ENCODE measurements at places on chromosomes 5 and 9.

DNA sequence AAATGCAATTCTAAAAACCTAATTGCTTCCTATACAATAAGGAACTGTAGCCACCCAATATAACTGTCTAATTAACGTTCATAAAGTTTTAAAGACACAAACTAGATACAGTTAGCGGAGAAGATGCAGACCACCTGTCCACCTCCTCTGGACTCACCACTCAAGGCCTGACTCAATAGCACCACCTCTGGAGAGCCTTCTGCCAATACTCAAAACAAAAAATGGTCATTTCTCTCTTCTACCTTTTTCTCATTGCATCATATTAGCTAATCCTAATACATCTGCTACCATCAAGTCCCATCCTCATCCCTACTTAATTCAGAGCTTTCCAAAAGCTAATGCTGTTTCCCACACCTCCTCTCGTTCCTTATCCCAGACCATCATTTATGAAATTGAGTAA lies 159.9 kb downstream of the MLLT3 start:
- DNase-seq = no peak

DNA sequence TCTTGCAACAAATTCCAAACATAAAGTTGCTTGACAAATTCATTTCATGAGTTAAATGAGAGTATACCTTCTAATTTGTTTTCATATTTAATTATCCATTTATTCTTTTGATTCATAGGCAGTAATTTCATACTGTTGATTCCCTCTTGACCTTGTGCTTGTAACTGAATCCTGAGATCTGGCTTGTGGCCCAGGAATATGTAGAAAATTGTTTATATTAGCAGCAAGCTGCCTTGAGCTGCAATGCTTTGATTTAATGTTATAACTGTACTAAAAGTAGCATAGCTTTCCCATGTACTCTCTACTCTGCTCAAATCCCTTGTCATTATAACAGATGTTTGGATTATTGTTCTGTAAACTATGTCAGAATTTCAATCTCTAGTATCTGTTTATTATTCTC lies 780.7 kb downstream of the NR2F1-AS1 start:
- DNase-seq = no peak

GRCh38 chr5:122515709-122516431 lies 203.8 kb downstream of the SNCAIP start:
- DNase-seq = no peak

DNA sequence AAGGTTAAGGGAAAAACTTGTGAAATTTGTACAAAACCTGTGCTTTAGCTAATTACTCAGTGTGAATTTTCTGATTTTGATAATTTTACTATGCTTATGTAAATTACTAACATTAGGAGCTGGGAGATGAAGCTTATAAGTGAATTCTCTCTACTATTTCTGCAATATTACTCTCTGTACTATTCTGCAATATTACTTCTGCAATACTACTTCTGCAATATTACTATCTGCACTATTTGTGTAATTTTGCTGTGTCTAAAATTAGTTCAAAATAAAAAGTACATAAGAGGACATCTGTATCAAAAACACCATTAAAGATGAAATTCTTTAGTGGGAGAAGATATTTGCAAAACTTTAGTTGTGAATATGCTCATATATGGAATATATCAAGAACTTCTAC lies 62.9 kb downstream of the C9 start:
- DNase-seq = no peak

DNA sequence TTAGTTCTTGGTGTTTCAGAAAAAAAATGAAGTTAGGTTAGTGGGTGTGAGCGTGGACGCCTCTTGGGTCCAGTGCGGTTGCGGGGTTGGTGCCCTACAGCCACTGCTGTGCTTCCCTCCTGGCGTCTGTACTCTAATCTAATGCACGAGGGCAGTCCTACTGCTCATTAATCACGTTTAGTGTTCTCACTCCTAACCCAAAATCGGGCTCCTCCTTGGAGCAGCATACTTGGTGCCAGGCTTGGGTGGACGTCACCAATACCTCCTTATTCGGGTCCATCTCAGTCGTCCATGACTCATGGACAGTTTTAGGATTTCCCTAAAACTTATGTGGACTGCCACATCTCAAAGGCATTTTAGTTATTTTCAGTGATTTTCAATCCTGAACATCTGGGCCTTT lies 41.6 kb downstream of the TRIO start:
- DNase-seq = no peak

- no peak for DNase-seq
Observed at GRCh38 chr5:146948666-146949065, 70.1 kb upstream of the PPP2R2B start.

GRCh38 chr9:90808398-90808797 lies 6.8 kb downstream of the SYK start:
- no peak for DNase-seq

DNA sequence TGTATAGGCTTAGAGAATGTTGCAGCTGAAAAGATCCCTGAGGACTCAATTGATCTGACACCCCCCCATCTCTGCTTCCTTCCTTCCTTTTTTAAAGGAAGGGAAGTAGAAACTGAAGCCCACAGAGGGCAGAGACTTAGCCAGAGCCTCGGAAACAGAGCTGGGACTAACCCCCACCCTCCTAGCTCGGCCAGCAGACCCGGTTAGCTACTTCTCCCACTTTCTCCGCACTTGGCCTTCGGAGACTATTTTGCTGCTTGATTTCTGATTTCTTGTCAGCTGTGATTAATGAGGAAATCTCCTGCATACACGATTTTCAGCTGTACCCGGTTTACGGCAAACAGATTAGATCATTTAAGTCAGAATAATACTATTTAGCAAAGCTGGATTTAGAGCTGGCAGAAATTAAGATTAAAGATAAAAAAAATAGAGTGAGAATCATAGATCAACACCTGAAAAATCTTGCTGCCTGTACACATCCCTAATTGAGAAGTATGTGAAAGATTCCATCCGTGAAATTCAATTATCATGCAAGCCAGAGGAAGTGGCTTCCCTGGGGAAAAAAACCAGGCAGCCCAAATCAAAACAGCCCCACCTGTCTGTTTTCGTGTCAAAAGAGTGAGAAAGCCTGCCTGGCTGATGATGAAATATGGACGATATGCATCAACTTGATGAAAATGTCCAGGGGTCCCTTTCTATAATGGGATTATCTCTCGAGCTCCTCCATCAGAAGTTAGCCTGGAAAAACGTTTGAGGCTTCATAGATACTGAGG lies 159.5 kb upstream of the SHB start:
- DNase-seq = no peak

GRCh38 chr5:135821061-135821801 lies 13.2 kb upstream of the SLC25A48 start:
- DNase-seq = no peak

- DNase-seq = no peak
Observed at GRCh38 chr9:107460153-107461023, 29.2 kb downstream of the KLF4 start.

GRCh38 chr9:76756941-76757673 lies 7.1 kb upstream of the PCA3 start:
- DNase-seq = no peak

GRCh38 chr5:86625148-86625547 lies 7.4 kb downstream of the COX7C start:
- DNase-seq = no peak

- no peak for DNase-seq
Observed at GRCh38 chr5:151743530-151743929, 14.9 kb downstream of the ATOX1 start.

DNA sequence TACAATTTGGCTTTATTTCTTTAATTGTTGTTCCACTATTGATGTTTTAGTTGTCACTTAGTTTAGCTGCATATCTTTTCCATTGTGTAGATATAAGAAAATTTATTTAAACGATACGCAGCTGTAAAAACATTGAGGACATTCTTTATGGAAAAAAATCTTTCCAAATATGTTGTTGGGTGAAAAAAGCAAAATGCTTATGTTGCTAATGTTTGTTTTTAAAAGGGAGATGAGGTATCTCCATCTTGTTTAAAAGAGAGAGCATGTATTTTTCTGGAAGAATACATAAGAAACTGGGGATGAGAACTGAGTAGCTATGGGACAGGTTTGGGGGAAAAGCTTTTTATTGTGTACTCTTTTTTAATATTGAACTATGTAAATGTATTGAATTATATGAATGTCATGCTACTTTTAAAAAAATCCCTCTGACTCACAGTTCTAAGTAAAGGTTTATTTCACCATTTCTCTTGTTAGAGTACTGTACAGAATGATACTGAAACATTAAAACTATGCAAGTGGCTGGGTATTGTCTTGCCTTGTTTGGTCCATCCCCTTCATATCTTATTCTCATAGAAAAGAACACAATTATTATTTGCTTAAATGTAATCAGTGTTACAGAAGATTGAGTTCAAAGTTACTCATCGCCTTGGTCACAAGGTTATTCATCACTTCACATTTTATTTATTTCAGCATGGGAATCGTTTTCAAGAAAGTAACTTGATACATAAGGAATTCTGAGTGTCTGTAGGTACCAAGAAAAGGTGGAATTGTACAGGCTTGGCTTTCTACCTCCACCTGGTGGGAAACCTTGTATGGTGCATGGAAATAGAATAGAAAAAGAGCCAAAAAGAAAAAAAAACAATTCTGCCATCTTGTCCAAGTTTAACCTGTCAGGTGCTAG lies 85.8 kb downstream of the RIC1 start:
- DNase-seq = no peak

- DNase-seq = no peak
Observed at GRCh38 chr5:438481-438981, 4.4 kb upstream of the EXOC3 start.

- no peak for DNase-seq
Observed at GRCh38 chr5:32297181-32298058, 15.3 kb downstream of the MTMR12 start.

- no peak for DNase-seq
Observed at GRCh38 chr9:110027671-110028081, 180.3 kb downstream of the C9orf152 start.

DNA sequence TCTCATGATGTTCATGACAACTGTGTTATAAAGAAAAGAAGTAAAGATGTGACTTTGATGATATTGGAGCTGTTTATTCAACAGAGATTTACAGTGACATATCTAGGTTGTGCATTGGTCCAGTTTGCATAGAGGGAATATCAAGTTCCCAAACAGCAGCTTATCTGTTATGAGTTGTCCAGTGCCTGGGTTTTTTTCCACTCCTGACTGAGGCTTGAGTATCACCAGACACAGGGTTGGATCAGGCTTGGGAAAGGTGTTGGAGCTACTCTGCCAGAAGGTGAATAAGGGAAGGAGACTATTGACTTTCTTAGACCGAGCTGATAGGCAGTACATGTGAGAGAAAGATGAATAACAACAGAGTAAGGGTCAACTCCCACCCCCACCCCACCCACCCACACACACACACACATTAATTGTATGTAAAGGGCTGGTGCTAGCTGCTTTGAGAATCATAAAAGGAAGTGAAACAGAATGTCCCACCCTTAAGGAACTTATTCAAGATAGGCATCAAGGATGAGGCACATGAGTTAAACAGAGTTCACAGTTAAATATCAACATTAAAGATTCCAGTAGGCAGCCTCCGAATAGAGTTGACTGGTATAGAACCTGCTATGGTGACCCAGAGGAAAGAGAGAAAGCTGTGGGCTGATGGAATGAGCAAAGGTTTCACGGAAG lies 33.0 kb upstream of the RASGRF2 start:
- no peak for DNase-seq

GRCh38 chr5:109703829-109704228 lies 14.1 kb downstream of the MAN2A1 start:
- no peak for DNase-seq

- no peak for DNase-seq
Observed at GRCh38 chr5:76689321-76690036, 26.4 kb upstream of the F2R start.

GRCh38 chr5:145531038-145531734 lies 304.0 kb downstream of the PRELID2 start:
- no peak for DNase-seq

GRCh38 chr9:6413365-6414246 lies 607 bp downstream of the UHRF2 start:
- no peak for DNase-seq

GRCh38 chr5:171667341-171668096 lies 118.1 kb upstream of the SMIM23 start:
- peak; percentile 31 for DNase-seq

DNA sequence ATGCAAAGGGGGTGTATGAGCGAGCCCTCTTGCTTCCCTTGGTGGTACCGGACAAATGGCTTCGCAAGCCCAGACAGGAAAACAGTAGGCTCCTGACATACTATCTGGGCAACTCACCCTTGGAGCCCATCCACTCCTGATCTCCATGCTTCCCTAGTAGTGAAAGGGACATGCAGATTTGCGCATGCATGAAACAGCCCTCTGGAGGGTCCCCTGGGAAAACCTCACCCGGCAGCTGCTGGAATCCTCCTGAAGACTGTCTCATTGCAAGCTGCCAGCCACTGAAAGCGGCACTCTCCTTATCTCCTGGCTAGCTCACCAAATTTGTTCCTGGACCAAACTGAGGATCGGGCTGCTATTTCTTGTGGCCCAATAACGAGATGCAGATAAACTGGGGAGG lies 10.2 kb downstream of the ZNF169 start:
- no peak for DNase-seq

- no peak for DNase-seq
Observed at GRCh38 chr5:126115059-126115629, 308.1 kb upstream of the GRAMD2B start.

- no peak for DNase-seq
Observed at GRCh38 chr5:176355400-176356178, 6.0 kb downstream of the KIAA1191 start.

- no peak for DNase-seq
Observed at GRCh38 chr9:106468431-106468830, 394.5 kb upstream of the ZNF462 start.

- no peak for DNase-seq
Observed at GRCh38 chr5:72723581-72723980, 92.9 kb upstream of the TNPO1 start.

- DNase-seq = no peak
Observed at GRCh38 chr9:20962536-20963225, 68.8 kb downstream of the HACD4 start.

GRCh38 chr9:4155221-4156026 lies 144.4 kb downstream of the GLIS3 start:
- no peak for DNase-seq

- DNase-seq = no peak
Observed at GRCh38 chr9:128088253-128088945, 20.4 kb downstream of the SLC25A25 start.

GRCh38 chr5:148805326-148806290 lies 20.8 kb upstream of the ADRB2 start:
- no peak for DNase-seq

GRCh38 chr9:138067613-138068367 lies 190.2 kb downstream of the CACNA1B start:
- no peak for DNase-seq

GRCh38 chr9:100670719-100671118 lies 92.8 kb downstream of the CAVIN4 start:
- no peak for DNase-seq
